ENCODE measurements at places on chromosomes 5 and 9.

DNA sequence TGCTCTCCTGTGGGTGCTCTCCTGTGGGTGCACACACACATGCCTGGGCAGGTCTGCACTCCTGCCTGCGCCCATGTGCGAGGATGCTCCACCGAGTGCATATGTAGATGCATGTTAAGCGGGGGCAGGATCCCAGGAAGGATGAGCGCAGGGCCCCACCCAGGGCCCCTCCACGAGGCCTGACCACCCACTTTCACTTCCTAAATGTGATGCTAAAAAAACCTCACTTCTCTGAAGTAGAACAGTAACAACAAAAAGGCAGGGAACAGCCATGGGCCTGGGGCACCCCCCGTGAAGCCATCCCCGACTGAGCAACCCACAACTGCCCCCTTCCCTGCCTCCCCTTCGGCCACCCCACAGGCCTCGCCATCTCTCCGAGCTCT lies 48.2 kb upstream of the SARDH start:
- DNase-seq = no peak

GRCh38 chr5:9324348-9325077 lies 221.4 kb downstream of the SEMA5A start:
- no peak for DNase-seq

- no peak for DNase-seq
Observed at GRCh38 chr5:156456857-156457256, 129.9 kb downstream of the SGCD start.

- no peak for DNase-seq
Observed at GRCh38 chr5:61142391-61142790, 19.9 kb downstream of the SMIM15 start.

- DNase-seq = no peak
Observed at GRCh38 chr9:129027685-129028191, 393 bp downstream of the SH3GLB2 start.

DNA sequence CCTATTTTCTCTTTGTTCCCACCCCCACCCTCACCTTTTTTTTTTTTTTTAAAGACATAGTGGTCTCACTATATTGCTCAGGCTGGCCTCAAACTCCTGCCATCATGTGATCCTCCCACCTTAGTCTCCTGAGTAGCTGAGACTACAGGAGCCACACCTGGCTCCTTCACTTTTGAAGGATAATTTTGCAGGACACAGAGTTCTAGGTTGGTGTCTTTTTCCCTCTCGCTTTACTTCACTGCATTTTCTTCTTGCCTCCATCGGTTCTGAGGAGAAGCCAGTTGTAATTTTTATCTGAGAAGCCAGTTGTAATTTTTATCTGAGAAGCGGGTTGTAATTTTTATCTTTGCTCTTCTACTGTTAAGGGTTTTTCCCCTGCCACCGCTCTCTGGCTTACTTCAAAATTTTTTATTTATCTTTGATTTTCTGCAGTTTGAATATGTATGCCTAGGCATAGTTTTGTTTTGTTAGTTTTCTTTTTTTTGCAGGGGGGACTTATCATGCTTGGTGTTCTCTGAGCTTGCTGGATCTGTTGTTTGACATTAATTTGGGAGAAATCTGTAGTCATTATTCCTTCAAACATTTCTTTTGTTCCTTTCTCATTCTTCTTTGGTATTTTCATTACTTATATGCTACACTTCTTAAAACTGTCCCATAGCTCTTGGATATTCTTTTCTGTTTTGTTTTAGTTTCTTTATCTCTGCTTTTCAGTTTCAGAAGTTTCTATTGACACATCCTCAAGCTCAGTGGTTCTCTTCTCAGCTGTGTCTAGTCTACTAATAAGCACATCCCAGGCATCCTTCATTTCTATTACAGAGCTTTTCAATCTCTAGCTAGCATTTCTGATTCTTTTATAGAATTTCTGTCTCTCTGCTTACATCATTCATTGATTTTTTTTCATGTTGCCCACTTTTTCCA lies 148.2 kb upstream of the CHD1 start:
- DNase-seq = no peak

DNA sequence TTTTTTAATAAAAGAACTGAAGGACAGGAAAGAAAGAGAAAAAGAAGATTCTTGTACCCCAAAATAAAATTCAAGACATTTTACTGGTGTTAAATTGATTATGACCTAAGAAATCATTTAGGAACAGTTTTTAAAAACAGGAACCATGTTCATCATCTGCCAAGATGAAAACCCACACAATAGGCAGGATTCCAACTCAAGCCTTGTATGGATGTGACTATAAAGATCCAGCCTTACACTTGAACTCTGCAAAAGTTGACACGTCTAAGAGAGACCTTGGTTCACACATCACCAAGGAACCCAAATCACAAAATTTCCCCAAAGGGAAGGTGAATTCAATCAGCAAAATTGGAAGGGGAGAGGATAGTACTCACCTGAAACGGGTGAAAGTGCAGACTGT lies 82.6 kb downstream of the SMIM23 start:
- no peak for DNase-seq

DNA sequence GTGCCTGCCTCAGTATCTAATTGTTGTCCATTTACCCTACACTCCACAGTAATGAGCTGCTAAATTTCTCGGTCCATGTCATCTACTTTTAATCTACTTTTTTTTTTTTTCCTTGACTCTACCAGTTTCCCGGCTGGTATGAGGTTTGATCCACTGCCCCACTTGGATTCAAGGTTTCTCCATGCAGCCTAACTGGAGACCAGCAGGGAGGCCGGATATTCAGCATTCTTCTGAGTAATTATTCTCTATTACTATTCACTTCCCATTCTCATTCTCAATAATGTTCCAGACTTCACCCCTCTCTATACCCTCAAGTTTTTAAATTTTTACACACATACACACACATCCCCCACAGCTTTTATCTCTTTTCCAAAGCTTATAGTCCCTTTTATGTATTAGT lies 51.0 kb upstream of the SUSD1 start:
- DNase-seq = no peak

DNA sequence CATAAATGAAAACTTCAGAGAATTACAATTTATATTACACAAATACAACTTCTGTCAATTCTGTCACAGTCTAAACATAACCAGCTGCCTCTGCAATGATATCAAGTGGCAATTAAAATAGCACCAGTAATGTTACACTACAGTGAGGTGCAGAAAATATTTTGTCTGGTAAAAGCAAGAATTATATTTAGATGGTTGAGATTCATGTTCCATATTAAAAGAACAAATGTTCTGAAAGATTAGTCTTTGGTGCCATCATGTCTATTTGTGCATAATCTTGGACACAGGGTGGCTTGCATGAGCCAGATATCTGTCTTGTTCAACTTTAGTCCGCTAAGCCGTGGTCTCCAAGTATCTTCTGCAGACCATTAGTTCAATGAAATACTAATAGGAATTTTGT lies 29.0 kb upstream of the PRR16 start:
- no peak for DNase-seq

GRCh38 chr9:20087481-20087880 lies 298.6 kb upstream of the SLC24A2 start:
- no peak for DNase-seq

GRCh38 chr9:137479892-137480685 lies 21.0 kb upstream of the NSMF start:
- DNase-seq = no peak

GRCh38 chr5:180313677-180314505 lies 22.0 kb upstream of the MAPK9 start:
- peak; percentile 67 for DNase-seq

DNA sequence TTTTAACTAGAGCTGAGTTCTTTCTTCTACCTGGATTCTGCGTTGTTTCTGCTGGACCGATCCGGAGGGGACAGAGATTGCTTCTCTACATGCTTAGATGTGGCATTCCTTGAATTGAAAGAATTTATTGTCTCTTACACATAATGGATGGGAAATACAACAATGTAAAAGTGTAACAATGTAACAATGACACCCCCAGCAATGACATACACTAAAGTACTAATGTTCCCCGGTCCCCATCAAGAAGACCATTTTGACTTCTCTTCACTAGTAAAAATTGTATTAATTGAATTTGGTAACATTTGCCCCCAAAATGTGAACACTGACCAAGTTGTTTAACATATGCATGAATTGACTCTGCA lies 760.2 kb downstream of the TAF11L14 start:
- no peak for DNase-seq

DNA sequence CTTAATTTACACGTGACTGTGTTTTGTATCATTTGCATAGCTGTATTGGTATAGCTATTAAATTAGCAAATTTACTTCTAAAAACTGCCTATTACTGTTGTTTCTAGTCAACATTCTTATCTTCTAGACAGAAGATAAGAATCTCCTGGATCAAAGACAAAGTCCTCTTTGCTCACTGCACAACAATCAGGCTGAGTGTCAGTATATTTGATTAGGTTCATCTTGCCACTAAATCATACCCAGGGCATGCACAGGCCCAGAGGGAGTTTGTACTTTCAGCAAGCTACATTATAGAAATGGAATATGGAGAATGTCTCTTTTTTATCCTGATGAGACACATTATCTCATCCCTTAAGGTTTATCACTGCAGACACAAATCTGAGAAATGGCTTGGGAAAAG lies 579.1 kb downstream of the SLCO4C1 start:
- DNase-seq = no peak

DNA sequence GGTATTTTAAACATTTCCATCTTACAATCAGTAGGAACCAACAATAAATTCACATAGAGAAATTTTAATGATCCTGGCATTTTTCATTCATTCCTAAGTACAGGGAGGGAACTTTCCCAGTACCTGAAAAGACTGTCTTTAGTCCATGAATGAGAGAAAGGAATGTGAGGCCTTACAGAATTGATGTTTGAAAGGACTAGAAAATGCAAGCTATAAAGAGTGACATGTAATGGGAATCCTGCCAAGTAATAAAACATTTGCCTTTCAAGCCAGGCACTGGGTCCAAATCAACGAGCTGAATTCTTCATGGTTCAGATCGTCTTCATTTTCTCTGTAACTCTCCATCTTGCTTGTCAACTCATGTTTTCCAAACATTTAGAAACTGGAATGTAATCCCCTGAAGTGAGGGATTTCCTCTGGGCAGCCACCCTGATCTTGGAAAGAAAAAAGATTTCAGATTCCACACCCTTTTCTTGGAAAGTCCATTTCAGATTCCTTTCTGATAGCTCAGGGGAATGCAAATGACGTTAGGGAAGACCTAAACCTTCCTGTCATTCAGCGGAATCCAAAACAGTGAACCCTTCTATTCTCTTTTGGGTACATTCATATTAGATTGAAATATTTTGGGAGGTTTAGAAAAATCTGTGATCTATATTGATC lies 315.8 kb downstream of the SH3GL2 start:
- no peak for DNase-seq

DNA sequence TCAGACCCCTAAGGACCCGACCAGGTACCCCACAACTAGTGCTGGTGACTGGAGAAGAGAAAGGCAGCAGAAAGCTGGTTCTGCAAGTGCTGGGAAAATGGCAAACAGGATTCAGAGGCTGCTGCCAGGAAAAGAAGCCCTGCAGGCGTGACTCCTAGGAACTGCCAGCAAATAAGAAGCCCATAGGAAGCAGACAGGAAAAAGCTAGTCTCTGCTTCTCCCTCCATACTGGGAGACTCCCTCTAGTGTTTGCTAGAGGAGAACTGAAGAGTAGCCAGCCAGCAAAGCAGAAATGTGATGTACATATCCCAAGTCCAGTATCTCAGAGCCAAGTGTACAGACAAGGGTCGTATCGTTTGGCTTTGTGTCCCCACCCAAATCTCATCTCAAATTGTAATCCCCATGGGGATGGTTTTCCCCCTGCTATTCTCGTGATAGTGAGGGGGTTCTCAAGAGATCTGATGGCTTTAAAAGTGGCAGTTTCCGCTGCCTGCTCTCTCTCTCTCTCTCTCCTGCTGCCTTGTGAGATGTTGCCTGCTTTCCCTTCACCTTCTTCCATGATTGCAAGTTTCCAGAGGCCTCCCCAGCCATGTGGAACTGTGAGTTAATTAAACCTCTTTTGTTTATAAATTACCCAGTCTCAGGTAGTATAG lies 38.1 kb upstream of the TUSC1 start:
- DNase-seq = peak; percentile 61

- no peak for DNase-seq
Observed at GRCh38 chr5:127934791-127935256, 148.7 kb upstream of the SLC12A2 start.

GRCh38 chr5:145925803-145926202 lies 10.6 kb upstream of the SH3RF2 start:
- no peak for DNase-seq
